ENCODE measurements at places on chromosomes 3 and 15. TPM values are rescaled to one million over a fixed set of nuclear protein-coding genes. Genes with fewer than 3 reads are reported as not detected.
A peak's percentile ranks its signal among the peaks of the same experiment; 100 is the strongest.

Gene SEMA7A
- total RNA-seq: 1.2 TPM

Gene FRMD4B
- total RNA-seq: 57.5 TPM

Gene INSYN1
- 15.2 TPM for total RNA-seq

Gene CYP8B1
- not detected for total RNA-seq

Gene WNT5A
- 6.5 TPM for total RNA-seq

Gene UBAP1L
- total RNA-seq: 11.0 TPM

GRCh38 chr3:10551821-10552630, 46.6 kb upstream of the ATP2B2 start:
- DNase-seq: no peak

DNA sequence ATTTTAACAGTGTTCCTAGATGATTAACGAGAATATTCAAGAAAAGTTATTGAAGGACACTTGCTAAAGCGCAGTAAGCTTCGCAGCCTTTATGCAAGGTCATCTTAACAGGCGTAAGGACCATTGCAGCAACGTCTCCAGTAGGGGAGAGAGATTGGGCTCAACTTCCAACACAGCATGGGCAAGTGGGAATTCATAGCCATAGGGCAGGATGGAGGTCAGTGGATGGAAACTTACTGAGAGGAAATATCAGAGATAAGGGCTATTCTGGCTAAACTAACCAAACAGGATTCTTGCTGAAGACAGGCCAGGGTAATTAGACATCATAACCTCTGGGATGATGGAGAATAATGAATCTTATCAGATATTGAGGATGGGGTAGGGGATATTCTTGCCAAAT, 82.8 kb downstream of the DHX36 start:
- no peak for DNase-seq

DNA sequence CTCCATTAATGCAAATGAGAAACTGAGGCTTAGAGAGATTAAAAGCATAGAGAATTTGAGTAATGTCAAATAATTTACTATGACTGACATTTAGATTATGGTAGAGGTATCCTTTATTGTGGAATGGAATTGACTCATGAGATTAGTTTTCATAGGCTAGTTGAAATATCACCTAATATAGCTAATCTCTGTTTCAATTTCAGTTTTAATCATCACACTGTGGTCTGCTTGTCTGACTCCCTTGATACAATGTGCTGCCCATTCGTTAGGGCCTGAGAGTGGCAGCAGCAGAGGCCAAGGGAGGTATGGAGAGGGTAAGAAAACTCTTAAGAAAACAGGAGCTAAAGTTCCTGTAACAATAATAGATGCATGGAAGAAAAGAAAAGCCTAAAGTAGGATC, 13.2 kb upstream of the ZBTB20 start:
- DNase-seq: no peak

DNA sequence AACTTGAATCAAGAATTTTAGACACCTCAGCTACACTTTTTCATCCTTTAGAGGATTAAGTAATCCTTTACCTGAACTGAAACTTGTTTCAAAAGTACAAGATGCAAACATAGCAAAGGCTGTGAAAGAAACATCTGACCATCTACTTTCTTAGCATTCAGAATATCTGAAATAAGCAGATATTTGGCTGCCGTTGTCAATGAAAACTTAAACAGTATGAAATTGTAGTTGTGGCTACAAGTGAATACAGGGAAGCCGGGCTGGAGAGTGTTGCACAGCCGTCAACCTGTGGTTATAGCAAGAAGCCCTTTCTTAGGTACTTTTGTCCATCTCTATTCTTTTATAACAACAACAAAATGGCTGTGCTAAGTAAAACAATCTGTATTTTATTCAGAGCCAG, 6.9 kb upstream of the CX3CR1 start:
- no peak for DNase-seq

DNA sequence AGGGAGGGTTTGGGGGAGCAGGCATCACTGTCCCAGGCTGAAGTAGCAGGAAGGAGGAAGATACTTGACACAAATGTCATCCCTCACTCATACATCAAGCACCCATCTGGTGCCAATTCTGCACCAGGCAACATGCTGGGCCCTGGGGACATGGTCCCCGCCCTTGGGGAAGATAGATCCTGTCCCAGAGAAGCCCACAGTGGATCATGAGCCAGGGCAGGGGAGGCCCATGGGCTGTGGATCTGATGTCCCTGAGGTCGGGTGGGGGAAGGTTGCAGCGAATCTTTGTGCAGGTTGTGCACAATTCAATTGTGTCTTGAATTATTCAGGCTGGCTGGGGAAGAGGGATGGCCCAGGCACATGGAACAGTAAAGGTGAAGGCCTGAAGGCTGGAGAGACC, 6.4 kb upstream of the CCDC33 start:
- DNase-seq: no peak

DNA sequence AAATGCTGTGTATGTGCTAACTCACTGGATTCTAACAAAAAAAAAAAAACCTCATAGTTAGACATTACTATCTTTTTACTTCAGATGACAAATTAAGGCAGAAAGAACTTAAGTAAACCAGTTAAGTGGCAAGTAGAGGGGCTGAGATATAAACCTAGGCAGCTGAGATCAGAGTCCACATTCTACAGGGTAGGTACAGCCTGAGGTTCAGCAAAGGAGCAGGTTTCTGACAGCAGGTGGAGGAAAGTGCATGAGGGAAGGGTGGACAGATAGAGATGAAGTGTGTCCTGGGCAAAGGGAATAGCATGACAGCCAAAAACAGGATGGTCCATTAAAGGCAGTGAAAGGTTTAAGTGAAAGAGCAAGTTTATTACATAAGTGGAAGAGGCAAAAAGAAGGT, 329.2 kb downstream of the ULK4 start:
- no peak for DNase-seq

DNA sequence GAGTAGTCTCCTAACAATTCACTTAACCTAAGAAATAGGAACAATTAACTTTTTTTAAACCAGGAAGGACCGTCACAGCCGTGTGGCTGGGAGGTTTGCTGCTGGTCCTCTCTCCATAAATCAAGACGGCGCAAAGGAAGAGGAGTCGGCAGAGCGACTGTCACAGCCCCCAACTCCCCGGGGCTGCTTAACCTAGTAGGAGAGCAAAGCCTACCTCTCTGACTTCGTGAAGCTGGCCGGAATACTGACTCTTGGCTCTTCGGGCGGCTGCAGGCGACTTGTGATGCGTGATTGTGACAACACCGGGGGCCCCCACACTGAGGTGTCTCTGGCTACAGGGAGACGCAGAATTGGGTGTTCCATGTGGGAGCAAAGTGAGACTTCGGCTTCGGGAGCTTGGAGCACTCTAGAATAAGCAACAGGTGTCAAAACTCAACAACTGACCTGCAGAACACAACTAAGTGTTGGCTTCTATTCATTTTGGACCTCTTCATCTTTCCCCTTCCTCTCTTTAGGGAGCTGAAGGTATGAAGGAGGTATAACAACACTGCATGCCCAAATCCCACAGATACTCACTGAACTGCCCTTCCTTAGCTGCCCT, 151.1 kb downstream of the OSBPL10 start:
- DNase-seq: no peak

DNA sequence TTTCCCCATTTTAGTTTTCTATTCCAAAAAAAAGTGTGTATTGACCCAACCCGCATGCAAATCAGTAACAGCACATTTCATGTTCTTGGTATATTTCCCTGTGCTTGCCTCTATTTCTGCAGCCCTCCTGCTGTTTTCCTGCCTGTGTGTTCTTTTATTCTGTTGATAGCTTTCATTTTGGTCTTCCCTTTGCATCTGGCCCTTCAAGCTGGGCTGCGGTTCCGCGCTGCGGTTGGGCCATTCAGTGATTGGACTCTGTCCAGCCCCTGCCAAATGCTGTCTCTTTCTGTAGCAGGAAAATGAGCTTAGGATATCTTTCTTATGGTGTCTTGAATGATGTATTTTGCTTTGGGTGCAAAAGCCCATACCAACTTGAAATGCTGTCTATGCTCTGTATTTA, 49.9 kb downstream of the ZNF621 start:
- no peak for DNase-seq

DNA sequence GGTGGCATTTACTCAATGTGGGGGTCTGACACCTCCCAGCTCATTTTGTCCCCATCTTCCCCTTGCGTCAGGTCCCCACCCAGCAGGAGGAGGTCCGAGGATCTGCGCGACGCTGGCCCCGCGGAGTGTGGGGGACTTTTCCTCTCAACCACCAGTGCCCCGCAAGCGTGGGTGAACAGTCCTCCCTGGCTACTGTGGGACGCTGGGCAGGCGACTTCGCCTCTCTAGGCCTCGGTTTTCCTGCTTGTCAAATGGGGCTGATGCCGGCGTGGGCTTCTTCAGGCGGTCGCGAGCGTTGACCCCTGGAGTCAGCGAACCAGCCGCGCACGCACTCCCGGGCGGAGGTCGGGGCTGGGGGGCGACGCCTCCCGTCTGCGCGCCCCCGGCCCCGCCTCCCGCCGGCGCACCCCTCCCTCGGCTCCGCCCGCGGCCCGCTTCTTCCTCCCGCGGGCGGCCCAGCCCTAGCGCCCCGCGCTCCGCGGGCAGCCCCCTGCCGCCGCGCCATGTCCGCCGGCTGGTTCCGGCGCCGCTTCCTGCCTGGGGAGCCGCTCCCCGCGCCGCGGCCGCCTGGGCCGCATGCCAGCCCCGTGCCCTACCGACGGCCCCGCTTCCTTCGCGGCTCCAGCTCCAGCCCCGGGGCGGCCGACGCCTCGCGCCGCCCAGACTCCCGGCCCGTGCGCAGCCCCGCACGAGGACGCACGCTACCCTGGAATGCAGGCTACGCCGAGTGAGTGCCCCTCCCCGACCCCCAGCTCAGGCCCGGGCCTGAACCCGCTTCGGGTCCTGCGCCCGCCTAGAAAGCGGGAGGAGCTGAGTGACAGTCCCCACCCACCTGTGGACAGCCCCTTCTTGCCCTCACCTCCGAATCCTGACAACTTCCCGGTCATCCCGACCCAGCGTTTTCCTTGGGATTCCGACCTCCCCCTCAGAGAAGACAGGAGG, at the start of gene PPM1M:
Gene PPM1M, plus strand, starts transcription at position 438 of the 942 bp plus-strand sequence. Its CDS starts 66 bp downstream, at position 504.
- no peak for DNase-seq

GRCh38 chr15:88072598-88073390, 183.7 kb downstream of the NTRK3 start:
- no peak for DNase-seq

GRCh38 chr3:50807266-50807665, 132.5 kb downstream of the DOCK3 start:
- no peak for DNase-seq

DNA sequence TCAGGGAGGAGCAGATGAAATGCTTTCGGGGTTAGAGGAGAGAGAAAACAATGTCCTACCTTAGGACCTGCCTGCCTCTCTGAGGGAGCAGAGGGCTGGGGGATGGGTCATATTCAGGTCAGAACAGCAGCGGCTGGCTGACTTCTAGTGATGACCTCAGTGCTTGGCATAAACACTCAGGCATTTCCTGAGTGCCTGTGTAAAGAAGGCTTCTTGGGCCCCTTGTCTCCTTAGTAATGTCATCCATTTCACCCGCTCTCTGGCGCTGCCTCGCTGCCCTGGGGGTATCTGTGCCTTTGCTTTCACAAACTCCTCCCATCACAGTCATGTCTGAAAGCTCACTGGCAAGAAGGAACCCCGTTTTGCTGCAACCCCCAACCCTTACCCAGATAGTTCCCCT, 82.9 kb upstream of the GSK3B start:
- peak; percentile 18 for DNase-seq

DNA sequence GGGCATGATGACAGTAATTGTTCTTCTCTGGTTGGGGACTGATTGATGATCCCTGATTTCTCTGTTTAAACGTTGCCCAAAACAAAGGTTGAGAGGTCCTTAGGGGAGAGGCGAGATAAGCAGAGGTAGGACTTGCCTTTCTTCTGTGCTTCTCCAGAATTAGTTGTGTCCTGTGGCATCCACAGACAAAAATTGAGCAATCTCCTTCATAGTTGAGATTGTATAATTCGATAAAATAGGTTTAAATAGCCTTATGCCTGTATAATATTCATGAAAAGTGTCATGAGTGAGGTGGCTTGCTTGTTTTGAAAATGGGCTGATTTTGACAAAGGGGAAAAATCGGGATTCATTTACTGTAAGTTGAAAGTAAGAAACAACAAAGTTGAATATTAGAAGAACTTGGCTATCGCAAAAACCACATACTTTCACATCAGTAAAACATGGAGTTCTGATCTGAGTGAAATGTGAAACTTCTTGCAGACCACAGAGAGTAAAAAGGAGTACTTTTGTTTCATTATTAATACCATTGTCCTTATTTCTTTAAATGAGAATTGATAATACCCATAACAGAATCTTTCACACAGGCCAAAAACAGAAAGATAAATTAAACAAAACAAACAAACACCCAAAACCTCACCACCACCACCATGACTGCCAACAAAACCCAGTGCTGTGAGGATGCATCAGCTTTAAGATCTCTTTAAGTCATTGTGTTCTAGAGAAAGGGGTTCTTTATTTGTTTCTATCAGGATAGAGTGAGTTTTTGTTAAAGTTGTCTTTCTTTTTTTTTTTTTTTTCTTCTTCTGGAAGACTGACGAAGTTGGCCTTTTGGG, 155.7 kb downstream of the LPP start:
- DNase-seq: no peak
